ENCODE measurements at places on chromosomes 3 and 15. TPM values are rescaled to one million over a fixed set of nuclear protein-coding genes. Genes with fewer than 3 reads are reported as not detected.

DUOXA2 gene
- not detected for total RNA-seq

PRKCD gene
- total RNA-seq: 3.3 TPM

FAM227B gene
- total RNA-seq: 1.8 TPM

PLA2G4E gene
- not detected for total RNA-seq

CACNA2D3 gene
- total RNA-seq: 0.36 TPM

GJD2 gene
- not detected for total RNA-seq

SERPINI1 gene
- 1.1 TPM for total RNA-seq

UBE2E1 gene
- total RNA-seq: 87.8 TPM

RETNLB gene
- not detected for total RNA-seq

SCAANT1 gene
- total RNA-seq: not detected

DLEC1 gene
- total RNA-seq: not detected

CPNE9 gene
- total RNA-seq: not detected

PRRT3 gene
- 1.4 TPM for total RNA-seq

Data from IMR-90 (cell line).